ENCODE measurements at places on chromosomes 11 and 22.

GRCh38 chr22:31269892-31270579, 22.3 kb downstream of the PIK3IP1 start:
- no peak overlapping the region for H3K4me3 ChIP-seq
- H3K36me3 ChIP-seq: no peaks in the 10 kb centered on the region
- H3K27ac ChIP-seq: no peak overlapping the region
- H3K27me3 ChIP-seq: no peaks in the 10 kb centered on the region
- H3K4me1 ChIP-seq: peaks cover 16% of the 10 kb centered on the region
- no peak for DNase-seq

DNA sequence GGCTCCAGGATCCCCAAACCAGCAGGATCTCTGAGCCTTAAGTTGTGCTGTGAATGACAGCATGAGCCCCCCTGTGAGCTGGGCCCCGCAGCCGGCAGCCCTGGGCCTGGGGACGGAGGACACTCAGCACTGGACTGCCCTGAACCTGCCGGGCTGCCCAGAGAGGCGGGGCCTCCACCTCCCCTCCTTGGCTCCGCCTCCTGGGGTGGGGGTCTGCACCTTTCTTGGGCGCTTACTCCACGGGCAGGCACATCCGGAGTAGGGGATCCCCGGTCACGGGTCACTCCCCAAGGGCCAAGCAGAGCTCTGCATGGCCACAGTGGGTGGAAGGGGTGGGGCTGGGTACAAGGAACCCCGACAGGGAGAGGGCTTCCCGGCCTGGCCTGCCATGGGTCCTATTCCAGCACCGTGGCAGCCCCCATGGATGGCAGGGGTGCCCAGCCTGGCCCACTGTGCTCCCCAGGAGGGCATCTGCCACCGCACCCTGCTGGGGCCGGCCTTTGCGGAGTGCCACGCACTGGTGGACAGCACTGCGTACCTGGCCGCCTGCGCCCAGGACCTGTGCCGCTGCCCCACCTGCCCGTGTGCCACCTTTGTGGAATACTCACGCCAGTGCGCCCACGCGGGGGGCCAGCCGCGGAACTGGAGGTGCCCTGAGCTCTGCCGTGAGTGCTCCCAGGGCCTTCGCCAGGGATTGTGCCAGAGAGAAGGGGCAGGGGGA, 5.4 kb downstream of the MUC5B start:
- no peaks in the 10 kb centered on the region for H3K27me3 ChIP-seq
- DNase-seq: no peak
- H3K4me1 ChIP-seq: peaks cover 5% of the 10 kb centered on the region
- no peak overlapping the region for H3K27ac ChIP-seq
- H3K4me3 ChIP-seq: no peak overlapping the region
- H3K36me3 ChIP-seq: no peaks in the 10 kb centered on the region

- H3K4me3 ChIP-seq: no peak overlapping the region
- no peaks in the 10 kb centered on the region for H3K27me3 ChIP-seq
- H3K27ac ChIP-seq: no peak overlapping the region
- no peaks in the 10 kb centered on the region for H3K36me3 ChIP-seq
- no peaks in the 10 kb centered on the region for H3K4me1 ChIP-seq
Observed at GRCh38 chr11:14041040-14041439, 78.5 kb downstream of the SPON1 start.

- H3K36me3 ChIP-seq: no peaks in the 10 kb centered on the region
- DNase-seq: no peak
- no peak overlapping the region for H3K27ac ChIP-seq
- no peak overlapping the region for H3K4me3 ChIP-seq
- H3K4me1 ChIP-seq: peaks cover 10% of the 10 kb centered on the region
Observed at GRCh38 chr11:64585150-64585549, 5.9 kb upstream of the SLC22A12 start.

DNA sequence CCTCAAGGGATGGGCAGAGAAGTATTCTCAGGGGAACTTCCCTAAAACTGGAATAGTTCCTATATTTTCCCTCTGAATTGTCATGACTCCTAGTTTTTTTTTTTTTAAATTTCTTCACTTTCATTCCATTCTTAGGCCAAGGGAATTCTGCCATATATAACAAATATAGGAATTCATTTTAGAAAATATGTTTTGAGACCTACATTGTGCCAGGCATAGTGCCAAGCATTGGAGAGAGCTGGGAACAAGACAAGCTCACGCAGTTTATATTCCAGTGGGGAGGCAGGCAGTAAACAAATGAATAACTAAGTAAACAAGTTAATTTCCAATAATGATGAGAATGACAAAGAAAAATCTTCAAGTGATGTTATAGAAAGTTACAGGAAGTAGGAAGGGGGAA, 2.6 kb upstream of the NPTXR start:
- no peak overlapping the region for H3K4me3 ChIP-seq
- no peaks in the 10 kb centered on the region for H3K27me3 ChIP-seq
- H3K36me3 ChIP-seq: no peaks in the 10 kb centered on the region
- H3K27ac ChIP-seq: no peak overlapping the region

DNA sequence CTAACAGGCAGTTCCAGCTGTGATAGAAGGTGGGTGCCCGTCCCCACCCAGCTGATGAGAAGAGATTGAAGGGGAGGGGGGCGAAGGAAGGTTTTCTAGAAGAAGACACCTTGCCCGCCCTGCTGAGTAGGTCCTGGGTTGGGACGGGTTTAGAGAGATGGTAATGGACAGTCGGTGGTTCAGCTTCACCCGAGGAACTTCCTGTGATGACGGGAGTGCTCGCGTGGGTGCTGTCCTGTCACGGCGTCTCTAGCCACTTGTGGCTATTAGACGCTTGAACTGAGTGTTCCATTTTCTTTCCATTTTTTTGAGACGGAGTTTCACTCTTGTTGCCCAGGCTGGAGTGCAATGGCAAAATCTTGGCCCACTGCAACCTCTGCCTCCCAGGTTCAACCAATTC, 27.6 kb upstream of the MGAT3 start:
- no peaks in the 10 kb centered on the region for H3K27me3 ChIP-seq
- H3K27ac ChIP-seq: no peak overlapping the region
- DNase-seq: no peak
- no peak overlapping the region for H3K4me3 ChIP-seq
- H3K36me3 ChIP-seq: peaks cover 7% of the 10 kb centered on the region
- peaks cover 11% of the 10 kb centered on the region for H3K4me1 ChIP-seq

DNA sequence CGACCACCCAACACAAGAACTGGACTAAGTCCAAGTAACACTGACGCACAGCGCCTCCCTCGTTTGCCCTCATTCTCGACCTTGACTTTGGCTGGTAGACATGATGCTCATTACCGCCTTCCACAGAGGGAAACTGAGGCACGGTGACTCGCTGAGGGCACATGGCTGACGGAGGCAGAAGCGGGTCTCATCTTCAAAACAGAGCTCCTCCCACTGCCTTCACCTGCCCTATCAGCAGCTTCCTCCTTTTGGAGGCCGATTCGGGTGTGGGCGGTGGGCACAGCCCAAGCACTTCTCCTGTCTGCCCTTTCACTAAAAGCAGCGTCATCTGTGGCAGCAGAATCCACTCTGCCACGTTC, 2.0 kb upstream of the KMT5B start:
- peaks cover 16% of the 10 kb centered on the region for H3K4me1 ChIP-seq
- DNase-seq: no peak
- H3K27ac ChIP-seq: no peak overlapping the region
- no peaks in the 10 kb centered on the region for H3K27me3 ChIP-seq
- no peak overlapping the region for H3K4me3 ChIP-seq
